ENCODE measurements at places on chromosomes 12 and 14.
A peak's percentile ranks its signal among the peaks of the same experiment; 100 is the strongest.

DNA sequence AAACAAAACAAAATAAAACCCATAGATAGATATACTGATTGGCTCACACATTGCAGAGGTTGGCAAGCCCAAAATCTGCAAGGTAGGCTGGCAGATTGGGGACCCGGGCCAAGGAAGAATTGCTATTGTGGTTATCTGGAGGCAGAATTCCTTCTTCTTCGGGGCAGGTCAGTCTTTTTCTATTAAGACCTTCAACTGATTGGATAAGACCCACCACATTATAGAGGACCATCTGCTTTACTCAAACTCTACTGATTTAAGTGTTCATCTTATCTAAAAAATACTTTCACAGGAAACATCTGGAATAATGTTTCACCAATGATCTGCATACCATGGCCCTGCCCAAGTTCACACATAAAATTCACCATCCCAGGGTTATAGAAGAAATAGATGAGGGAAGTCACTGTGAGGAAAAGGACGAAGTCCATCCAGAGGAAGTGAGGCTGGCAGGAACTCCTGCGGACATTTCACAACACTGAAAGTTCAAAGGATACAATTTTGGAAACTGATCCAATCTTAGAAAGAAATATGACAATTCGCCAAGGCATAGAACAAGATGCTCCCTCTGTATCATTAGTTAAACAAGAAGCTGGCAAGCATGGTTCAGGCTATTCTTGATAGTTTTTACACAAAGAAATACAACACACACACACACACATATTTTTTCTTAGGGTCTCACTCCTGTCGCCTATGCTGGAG is 127.6 kb upstream of the MED13L start:
- DNase-seq = peak; percentile 55

DNA sequence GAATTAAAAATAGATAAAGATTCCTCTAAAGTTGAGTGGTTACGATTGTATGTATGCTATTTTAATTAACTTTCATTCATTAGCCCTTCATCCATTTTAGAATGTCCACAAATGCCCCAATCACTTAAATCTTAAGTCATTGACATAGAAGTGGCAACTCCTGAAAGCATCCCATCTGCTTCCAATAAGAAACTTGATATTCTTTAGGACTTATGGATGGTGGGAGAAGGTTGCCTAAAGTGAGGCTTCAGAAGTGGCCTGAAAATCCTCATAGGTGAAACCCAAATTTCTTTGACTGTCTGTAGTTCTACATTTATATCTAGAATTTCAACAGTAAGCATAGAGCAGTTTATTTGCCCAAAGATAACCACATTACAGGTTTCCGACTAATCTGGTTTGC is 161.7 kb upstream of the HMGA2 start:
- no peak for DNase-seq

DNA sequence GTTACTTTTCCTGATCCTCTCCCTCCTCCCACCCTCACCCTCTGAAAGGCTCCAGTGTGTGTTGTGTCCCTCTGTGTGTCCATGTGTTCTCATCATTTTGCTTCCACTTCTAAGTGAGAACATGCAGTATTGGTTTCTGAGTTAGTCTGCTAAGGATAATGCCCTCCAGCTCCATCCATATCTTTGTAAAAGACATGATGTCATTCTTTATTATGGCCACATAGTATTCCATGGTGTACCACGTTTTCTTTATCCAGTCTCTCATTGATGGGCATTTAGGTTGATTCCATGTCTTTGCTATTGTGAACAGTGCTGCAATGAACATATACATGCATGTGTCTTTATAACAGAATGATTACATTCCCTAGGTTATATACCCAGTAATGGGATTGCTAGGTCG is 51.9 kb upstream of the BBS10 start:
- no peak for DNase-seq

GRCh38 chr14:91078095-91078737 is 17.8 kb upstream of the RPS6KA5 start:
- no peak for DNase-seq

DNA sequence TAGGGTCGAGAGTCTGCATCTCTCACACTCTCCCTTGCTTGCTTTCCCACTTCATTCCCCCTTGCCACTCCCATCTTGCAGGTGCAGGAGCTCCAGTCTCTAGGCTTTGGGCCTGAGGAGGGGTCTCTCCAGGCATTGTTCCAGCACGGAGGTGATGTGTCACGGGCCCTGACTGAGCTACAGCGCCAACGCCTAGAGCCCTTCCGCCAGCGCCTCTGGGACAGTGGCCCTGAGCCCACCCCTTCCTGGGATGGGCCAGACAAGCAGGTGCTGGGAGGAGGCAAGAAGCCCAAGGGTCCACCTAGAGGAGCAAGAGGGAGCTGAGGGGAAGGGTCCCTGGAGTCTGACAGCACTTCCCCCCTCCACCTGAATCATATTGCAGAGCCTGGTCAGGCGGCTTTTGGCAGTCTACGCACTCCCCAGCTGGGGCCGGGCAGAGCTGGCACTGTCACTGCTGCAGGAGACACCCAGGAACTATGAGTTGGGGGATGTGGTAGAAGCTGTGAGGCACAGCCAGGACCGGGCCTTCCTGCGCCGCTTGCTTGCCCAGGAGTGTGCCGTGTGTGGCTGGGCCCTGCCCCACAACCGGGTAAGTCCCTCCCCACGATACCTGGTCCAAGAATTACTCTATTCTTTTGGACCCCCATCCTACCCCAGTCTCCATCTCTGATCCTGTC is 4.2 kb downstream of the RNF31 start:
- DNase-seq = no peak

DNA sequence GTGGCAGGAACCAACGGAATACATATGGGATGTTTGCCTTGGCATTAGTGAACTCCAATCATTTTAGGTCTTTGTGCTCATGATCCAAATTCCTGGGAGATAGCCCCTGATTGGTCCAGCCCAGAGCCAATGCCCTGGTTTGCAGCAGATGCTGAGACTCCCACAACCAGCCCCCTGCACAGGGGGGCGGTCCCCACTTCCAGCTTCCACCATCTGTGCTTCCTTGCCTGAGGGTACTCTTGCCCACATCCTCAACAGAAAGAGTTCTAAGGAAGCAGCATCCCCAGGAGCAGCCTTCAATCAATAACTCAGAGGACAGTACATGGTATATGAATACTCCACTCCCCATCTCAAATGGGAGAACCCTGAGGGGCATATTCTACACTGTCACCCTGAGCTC is 39.7 kb upstream of the FICD start:
- no peak for DNase-seq

- no peak for DNase-seq
Observed at GRCh38 chr12:112011685-112012084, 1.3 kb downstream of the TMEM116 start.

DNA sequence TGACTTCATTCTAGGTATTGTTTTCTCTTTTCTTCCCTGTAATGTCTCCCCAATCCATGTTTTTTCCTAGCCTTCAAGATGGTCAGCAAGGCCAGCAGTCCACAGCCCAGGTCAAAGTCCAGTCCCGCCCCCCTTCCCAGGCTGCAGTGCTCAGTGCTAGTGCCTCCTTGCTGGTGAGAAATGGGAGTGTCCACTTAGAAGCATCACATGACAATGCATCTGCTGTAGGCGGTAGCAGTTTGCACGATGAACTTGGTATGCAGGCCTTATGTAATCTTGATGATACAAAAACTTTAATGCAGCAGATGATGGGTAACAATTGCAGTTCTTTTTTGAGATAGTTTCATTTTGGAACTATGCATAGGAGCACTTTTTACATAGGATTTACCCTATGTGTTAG is 88.4 kb downstream of the PCNX1 start:
- no peak for DNase-seq

GRCh38 chr14:45038256-45038655 is 45.7 kb upstream of the PRPF39 start:
- no peak for DNase-seq

DNA sequence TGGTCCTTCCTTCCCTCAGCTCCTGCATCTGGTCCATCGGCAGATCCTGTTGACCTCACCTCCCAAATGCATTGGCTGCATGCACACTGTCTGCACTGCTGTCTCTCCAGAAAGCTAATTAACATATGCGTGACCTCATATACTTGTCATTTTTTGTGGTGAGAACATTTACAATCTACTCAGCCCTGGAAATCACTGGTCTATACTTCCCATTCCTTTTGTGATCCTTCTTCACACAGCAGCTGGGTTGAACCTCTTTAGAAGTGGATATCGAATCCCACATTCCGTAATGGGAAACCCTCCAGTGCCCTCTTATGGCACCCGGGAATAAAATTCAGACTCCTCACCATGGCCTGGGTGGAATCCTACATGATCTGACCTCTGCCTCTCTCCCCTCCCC is 45.0 kb downstream of the SMOC1 start:
- no peak for DNase-seq

- DNase-seq = no peak
Observed at GRCh38 chr14:103680491-103681231, 34.6 kb downstream of the XRCC3 start.

GRCh38 chr14:70814466-70814865 is 5.2 kb upstream of the MAP3K9 start:
- DNase-seq = no peak

DNA sequence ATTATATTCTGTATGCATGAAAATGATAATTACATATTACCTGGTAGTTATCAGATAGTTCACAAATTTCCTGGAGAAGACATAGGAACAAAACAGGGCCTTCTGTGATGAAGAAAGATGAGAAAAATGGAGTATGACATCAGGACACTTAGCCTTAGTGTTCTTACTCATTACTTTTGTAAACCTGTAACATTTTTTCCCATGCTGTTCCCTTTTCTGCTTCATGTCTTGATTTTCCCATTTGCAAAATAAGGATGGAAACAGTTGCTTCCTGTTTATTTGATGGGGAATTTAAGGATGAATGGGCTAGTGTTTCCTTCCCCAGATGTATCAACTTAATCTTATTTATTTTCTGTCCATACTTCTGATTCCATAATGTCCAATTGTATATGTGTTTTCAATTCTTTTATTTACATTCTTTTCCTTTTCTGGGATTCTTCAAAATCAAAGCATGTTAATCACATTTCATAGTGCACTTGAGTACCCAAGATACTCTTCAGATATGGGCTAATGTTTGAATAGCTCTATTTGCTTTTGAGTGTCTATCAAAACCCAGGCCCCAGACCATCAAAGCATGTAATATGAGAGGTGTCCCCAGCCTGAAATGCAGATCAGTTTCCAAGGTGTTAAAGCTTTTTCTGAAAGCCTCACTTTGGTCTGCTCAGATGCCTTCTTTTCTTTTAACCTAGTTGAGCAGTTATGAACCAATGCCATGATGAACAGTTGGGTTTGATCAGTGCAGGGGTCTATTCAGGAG is 260.5 kb downstream of the RAD51B start:
- DNase-seq = no peak

DNA sequence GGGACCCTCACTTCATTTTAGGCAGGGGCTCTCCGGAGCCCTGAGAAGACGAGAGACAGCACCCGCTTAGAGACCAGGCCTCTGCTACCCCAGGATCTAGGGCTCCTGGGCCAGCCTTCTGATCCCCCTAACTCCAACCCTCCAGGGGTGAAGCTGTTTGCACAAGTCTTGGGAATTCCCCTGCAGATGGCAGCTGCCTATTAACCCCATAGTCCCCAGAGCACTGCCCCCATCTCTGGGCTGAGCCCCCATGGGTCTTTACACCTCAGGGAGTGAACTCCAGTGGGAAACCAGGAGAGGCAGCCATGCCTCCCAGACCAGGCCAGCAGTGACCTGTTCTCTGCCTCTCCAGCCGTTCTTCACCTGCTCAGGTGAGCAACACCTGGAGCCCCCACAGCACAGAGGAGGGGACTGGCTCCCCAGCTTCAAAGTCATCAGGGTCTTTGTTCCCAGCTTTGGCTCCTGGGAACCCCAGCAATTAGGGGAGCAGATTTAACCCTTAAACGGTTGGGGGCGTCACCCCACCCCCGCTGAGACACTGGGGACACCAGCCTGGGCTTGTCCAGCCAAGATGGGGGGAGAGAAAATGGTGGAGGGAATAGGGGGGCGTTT is 2.3 kb downstream of the WNT10B start:
- no peak for DNase-seq

DNA sequence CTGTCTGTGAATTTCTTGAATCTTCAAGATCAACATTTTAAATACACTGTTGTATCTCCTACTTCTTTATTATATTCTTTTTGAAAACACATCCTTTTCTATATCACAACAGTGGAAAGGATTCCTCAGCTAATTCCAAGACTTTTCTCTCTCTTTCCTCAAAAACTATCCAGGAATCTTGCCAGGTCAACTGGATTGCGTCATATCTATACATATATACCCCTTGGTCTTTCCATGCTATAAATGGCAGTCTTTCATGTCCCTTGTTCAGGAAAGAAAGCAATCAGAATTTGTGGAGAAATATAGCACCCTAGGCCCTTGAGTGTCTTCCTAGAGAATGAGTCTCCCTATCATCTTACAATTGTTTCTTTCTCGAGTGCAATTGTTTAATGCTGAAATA is 149.0 kb downstream of the KCNA5 start:
- no peak for DNase-seq

DNA sequence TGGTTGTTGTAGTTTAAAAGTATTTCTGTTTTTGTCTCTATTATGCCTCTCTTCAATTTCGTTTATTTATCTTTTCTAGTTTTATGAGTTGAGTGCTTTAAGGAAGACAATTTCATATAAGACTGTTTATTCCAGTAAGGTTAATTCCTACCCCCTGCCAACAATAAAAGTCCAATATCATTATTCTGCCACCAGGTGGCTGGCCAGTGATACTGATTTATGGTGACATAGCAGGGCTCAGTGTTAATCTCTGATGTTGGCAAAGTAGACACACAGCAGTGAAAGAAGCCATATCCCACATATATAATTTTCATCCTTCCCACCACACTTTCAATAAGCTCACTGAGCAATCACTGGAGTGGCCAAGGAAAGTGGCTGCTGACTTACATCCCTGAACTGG is 69.0 kb upstream of the BMP4 start:
- DNase-seq = no peak

- no peak for DNase-seq
Observed at GRCh38 chr14:87170179-87170578, 822.8 kb downstream of the GALC start.

DNA sequence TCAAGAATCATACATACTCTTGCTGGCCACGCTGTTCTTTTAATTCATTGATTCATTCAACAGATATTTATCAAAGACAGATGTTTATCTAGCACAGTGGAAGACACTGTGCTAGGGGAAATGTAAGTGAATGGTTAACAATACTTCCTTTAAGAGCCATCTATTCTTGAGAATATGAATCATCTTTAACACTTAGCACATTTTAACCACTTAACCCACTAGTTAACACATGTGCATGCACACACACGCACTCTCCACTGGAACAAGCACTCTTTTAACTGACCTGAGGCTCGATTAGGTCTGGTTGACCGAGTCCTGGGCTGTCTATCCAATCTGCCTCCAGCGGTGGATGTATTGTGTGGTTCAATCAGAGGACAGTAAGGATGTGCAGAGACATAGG is 34.6 kb downstream of the LMNTD1 start:
- DNase-seq = no peak

All from prostate gland (tissue), 2 donors.